Neural crest cell (in vitro differentiated cells): ENCODE measurements at places on chromosomes 11 and 22. TPM values are rescaled to one million over a fixed set of nuclear protein-coding genes. Genes with fewer than 3 reads are reported as not detected.

GRCh38 chr11:118152020-118152551 lies 537 bp downstream of the SCN4B start:
- H3K27me3 ChIP-seq = peaks cover 99% of the 10 kb centered on the region
- H3K36me3 ChIP-seq = no peaks in the 10 kb centered on the region
- peaks cover 14% of the 10 kb centered on the region for H3K4me1 ChIP-seq
- no peak for DNase-seq
- peak overlapping the region; percentile 81 for H3K4me3 ChIP-seq

The SGSM1 gene
- total RNA-seq = 0.50 and 0.75 TPM in 2 replicates

DNA sequence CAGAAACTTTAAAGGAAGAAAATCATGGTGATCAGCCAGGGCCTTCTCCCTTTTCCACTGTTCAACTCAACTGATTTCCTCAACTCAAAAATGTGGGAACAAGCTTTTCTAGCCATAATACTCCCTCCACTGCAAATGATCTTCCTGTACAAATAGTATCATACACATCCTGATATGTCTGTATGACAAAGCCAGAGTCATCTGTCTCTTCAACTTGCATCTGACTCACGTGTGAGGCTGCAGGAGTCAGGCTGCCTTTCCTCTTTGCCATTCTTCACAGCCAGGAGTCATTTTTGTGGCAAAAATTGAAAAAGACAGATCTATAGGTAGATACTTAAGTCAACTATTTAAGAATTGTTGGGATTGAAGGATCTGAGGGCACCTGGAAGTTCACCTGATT lies 13.3 kb downstream of the PATZ1 start:
- no peaks in the 10 kb centered on the region for H3K27me3 ChIP-seq
- H3K27ac ChIP-seq = no peak overlapping the region
- H3K36me3 ChIP-seq = peaks cover 26% of the 10 kb centered on the region
- no peak overlapping the region for H3K4me3 ChIP-seq
- H3K4me1 ChIP-seq = peaks cover under 1% of the 10 kb centered on the region
- DNase-seq = no peak

- no peak overlapping the region for H3K27ac ChIP-seq
- DNase-seq = peak; percentile 18
- H3K4me3 ChIP-seq = no peak overlapping the region
- H3K36me3 ChIP-seq = peaks cover 6% of the 10 kb centered on the region
Observed at GRCh38 chr11:23112987-23113886, 253.0 kb upstream of the CCDC179 start.

The DDI1 gene
- total RNA-seq = not detected in 2 replicates

The OR5B21 gene
- total RNA-seq = not detected in 2 replicates

DNA sequence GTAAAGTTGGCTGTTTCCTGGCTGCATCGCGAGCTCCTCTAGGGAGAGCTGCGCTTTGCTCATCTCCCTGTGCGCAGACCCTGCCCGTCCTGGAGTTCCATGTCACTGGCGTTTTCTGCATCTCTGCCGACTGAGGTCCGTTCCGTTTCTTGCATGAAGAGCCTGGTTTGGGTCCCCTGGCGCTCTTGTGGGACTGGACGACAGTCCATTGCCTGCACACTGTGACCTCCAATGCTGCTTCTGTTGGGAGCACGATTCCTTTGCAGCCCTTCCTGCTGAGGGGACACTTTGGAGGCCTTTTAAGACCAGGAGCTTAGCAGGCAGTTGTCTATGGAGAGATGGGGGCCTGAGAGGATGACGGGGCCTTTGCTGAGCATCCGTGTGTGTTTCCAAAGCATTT lies 90.3 kb downstream of the TBC1D22A start:
- no peaks in the 10 kb centered on the region for H3K27me3 ChIP-seq
- DNase-seq = no peak
- H3K27ac ChIP-seq = peak overlapping the region; percentile 78
- peaks cover 13% of the 10 kb centered on the region for H3K36me3 ChIP-seq
- no peak overlapping the region for H3K4me3 ChIP-seq
- H3K4me1 ChIP-seq = peaks cover 10% of the 10 kb centered on the region

DNA sequence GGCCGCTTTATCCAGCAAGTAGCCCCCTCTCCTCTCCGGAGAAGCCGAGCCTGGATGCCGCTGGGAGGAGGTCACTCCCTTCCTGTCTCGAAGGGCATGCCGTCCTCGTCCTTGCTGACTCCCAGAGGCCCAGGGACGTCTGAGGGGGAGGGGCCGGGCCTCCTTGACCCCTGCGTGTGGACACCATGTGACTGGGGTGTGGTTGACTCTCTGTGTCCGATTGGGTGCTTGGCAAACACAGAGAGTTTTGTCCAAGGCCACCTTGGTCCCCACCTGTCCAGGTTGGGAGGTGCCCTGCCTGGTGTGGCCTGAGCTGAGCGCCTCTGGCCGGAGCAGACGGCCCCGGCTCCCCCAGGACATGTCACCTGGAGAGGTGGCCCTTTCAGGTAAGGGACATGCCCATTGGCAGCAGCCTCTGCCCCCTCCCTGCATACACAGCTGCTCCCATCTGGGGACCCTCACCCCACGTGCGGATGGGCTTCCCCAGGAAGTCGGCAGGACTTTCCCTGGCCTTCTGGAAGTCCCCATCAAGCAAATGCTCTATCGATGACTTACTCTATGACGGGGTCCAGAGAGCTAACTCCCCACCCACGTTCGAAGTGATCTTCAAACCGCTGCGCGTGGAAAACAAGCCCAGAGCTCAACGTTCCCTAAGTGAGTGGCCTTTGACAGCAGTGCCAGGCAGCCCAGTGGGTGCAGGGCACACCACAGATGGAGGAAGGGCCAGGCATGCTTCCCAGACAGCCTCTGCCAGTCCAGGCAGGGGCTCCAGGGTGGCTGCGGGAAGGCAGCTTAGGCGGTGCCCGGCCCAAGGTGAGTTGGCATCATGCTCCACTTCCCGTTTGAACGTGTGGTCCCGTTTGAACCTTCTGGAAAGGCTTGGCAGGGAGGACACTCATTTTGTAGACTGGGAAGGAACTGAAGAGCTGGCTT lies at the start of gene SMIM38:
TSS of gene SMIM38 (plus strand) at position 634 of the 933 bp plus-strand sequence. CDS start 1,912 bp downstream, outside the sequence.
- H3K27me3 ChIP-seq = peaks cover 3% of the 10 kb centered on the region
- no peak for DNase-seq
- H3K27ac ChIP-seq = peak within 1 kb of the TSS; percentile 99
- peaks cover 71% of the 10 kb centered on the region for H3K4me1 ChIP-seq
- peak within 1 kb of the TSS; percentile 78 for H3K4me3 ChIP-seq
- no peaks in the 10 kb centered on the region for H3K36me3 ChIP-seq

The SEPTIN3 gene
- 71.5 and 75.0 TPM in 2 replicates for total RNA-seq

DNA sequence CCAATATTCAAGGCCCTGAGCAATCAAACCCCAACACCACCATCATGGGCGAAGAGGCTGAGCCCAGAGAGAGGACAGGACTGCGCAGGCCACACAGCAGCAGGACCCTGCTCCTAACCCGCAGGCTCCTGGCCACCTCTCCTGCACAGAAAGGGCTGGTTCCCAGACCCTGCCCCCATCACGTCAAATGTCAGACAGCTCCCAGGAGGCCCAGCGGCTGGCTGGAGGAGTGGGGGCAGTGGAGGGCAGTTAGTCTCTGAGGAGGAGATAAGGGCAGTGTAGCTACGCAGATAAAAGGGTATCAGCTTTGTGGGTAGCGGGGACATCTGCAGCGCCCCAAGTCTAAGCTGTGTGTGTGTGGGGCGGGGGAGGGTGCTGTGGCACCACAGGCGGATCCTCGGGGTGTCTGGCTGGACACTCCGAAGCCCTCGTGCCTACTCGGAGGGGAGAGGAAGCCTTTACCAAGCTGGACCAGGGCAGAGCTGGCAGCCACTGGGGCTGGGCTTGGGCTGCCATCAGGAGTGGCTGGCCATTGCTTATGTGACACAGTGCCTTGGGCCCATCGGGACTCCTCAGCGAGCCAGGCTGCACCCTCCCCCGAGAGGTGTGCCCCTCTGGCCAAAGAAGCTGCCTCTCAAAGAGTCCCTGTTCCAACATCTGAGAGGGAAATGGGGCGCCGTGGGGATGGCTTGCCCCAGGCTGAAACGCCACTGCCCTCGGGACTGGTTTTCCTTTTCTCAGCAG lies 21.5 kb downstream of the FADS3 start:
- H3K27me3 ChIP-seq = peaks cover 33% of the 10 kb centered on the region
- H3K4me1 ChIP-seq = peaks cover 27% of the 10 kb centered on the region
- H3K27ac ChIP-seq = peak overlapping the region; percentile 93
- peak; percentile 38 for DNase-seq
- H3K4me3 ChIP-seq = peak overlapping the region; percentile 87
- peaks cover 10% of the 10 kb centered on the region for H3K36me3 ChIP-seq

- H3K4me3 ChIP-seq = no peak overlapping the region
- H3K27ac ChIP-seq = no peak overlapping the region
- no peaks in the 10 kb centered on the region for H3K27me3 ChIP-seq
- no peak for DNase-seq
- no peaks in the 10 kb centered on the region for H3K4me1 ChIP-seq
Observed at GRCh38 chr22:17818180-17818579, 43.9 kb upstream of the BID start.

DNA sequence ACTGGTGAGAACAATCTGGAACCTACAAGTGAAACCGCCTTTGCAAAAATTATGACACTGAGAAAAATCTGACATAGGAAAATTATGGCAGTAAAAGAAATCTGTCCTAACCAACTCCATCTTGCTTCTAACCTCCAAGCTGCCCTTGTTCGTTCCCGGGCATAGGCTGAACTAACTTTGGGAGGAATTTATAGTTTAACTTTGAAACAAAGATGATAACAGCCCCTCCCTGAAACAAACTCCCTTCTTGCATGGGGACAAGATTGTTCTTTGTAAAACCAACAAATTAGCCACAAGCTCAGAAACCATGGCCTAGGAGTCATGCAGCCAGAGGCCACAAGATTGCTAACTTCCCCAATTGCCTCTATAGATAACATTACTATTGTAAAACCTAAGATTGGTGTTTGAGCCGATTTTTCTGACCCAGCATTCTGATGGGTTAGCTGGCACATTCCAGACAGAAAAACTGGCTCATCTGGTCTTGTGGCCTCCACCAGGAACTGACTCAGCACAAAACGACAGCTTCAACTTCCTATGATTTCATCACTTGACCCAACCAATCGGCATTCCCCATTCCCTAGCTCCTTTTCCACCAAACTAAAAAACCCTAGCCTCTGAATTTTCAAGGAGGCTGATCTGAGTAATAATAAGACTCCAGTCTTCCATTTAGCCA lies 3.6 kb upstream of the CCDC81 start:
- DNase-seq = no peak
- H3K4me1 ChIP-seq = peaks cover 33% of the 10 kb centered on the region
- peaks cover 4% of the 10 kb centered on the region for H3K36me3 ChIP-seq
- H3K4me3 ChIP-seq = no peak overlapping the region
- H3K27ac ChIP-seq = no peak overlapping the region
- no peaks in the 10 kb centered on the region for H3K27me3 ChIP-seq

The SLC7A4 gene
- 0.26 and 0.43 TPM in 2 replicates for total RNA-seq

- DNase-seq = no peak
- no peak overlapping the region for H3K4me3 ChIP-seq
- no peak overlapping the region for H3K27ac ChIP-seq
- no peaks in the 10 kb centered on the region for H3K36me3 ChIP-seq
Observed at GRCh38 chr11:16959602-16960001, 54.6 kb downstream of the PLEKHA7 start.

DNA sequence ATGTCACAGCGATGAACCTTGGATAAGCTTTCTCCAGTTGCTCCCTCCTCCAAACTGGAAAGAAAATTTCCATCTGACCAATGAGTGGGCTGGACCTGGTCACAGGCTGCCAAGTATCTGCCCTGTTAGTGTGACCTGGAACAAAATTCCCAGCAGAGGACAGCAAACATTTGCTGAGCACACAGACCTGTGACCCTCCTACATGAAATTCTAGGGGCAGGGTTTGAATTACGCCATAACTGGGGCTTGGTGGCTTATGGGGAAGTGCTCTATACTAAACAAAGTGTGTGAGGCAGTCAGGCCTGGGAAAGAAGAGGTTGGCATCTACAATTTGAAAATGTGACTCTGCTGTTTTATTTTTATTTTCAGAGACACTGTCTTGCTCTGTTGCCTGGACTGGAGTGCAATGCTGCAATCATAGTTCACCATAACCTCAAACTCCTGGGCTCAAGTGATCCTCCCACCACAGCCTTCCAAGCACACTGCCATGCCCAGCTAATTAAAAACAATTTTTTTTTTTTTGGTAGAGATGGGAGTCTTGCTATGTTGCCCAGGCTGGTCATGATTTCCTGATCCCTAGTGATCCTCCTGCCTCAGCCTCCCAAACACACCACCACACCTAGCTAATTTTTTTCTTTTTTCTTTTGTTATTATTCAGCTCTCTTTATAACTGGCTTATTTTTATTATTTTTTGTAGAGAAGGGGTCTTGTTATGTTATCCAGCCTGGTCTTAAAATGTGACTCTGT lies 13.6 kb upstream of the XBP1 start:
- no peak for DNase-seq
- H3K27me3 ChIP-seq = no peaks in the 10 kb centered on the region
- H3K4me1 ChIP-seq = peaks cover 8% of the 10 kb centered on the region
- H3K4me3 ChIP-seq = no peak overlapping the region
- no peaks in the 10 kb centered on the region for H3K36me3 ChIP-seq
- no peak overlapping the region for H3K27ac ChIP-seq

The APOBEC3C gene
- 8.1 and 9.5 TPM in 2 replicates for total RNA-seq

DNA sequence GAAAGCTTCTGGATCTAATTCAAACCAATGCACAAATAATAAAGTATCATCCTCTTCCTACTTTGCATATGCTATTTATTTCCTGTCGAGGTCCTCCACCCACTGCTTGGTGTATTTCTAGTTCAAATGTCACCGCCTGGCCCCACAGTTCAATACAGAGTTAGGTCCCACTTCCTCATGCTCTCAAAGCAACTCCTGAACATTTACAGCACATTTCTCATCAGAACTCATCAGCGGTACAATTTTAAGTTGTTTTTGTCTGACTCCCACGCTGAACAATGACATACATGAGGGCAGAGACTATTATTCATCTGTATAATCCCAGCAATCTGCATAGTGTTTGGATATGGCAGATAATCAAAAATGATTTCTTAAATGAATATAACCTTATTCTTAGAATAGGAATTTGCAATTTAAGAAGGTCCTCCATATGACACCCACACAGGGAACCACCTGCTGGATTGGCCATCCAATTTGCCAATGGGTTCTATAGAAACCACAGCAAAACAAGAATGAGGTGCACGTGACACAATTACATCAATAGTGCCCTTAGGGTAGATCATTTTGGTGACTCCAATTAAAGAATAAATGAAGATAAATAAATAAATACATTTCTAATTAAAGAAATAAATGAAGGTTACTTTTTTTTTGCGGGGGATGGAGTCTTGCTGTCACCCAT lies 54.2 kb downstream of the SLC25A17 start:
- no peaks in the 10 kb centered on the region for H3K27me3 ChIP-seq
- H3K4me1 ChIP-seq = no peaks in the 10 kb centered on the region
- no peak overlapping the region for H3K27ac ChIP-seq
- no peaks in the 10 kb centered on the region for H3K36me3 ChIP-seq
- no peak for DNase-seq
- no peak overlapping the region for H3K4me3 ChIP-seq

The CARNS1 gene
- total RNA-seq = 0.07 and 0.12 TPM in 2 replicates

GRCh38 chr11:21364866-21365624 lies 695.7 kb downstream of the NELL1 start:
- no peak overlapping the region for H3K4me3 ChIP-seq
- DNase-seq = no peak
- no peak overlapping the region for H3K27ac ChIP-seq
- no peaks in the 10 kb centered on the region for H3K36me3 ChIP-seq
- no peaks in the 10 kb centered on the region for H3K4me1 ChIP-seq
- peaks cover 13% of the 10 kb centered on the region for H3K27me3 ChIP-seq
